ENCODE measurements at places on chromosomes 6 and 20.

GRCh38 chr6:112259337-112259675 is 4.9 kb upstream of the LAMA4 start:
- DNase-seq = no peak

GRCh38 chr6:164337024-164337924 is 922.8 kb downstream of the QKI start:
- DNase-seq = no peak

DNA sequence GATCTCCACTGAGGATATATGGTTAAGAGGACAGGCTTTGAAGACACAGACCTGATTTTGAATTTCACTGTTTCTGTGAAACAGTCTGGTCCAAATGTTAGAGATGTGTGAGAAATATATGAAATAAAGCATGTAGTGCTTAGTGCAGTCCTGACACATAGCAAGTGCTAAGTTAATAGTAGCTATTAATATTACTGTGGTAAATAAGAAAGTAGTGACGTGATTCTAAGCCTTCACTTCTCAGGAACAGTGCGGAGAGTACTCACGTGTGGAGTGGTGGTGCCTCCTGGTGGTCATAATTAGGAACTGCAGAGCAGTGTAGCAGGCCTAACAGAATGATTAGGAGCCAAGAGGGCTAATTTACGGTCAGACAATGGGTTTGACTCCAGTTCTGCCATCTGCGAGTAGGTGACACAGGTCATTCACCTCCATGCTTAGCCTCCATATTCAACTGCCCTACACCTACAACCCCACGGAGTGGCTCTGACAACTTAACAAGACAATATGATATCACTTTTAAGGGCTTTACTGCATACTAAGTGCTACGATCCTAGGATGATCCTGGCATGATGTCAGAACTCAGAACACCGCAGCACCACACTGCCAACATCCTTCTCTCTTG is 106.2 kb downstream of the JPH2 start:
- peak; percentile 56 for DNase-seq

GRCh38 chr20:13765299-13765698 is 19.4 kb downstream of the ESF1 start:
- DNase-seq = no peak

GRCh38 chr6:38320358-38320757 is 319.4 kb downstream of the BTBD9 start:
- DNase-seq = no peak

- no peak for DNase-seq
These were observed 1.1 kb upstream of the DACT2 start for GRCh38 chr6:168320634-168321033.

DNA sequence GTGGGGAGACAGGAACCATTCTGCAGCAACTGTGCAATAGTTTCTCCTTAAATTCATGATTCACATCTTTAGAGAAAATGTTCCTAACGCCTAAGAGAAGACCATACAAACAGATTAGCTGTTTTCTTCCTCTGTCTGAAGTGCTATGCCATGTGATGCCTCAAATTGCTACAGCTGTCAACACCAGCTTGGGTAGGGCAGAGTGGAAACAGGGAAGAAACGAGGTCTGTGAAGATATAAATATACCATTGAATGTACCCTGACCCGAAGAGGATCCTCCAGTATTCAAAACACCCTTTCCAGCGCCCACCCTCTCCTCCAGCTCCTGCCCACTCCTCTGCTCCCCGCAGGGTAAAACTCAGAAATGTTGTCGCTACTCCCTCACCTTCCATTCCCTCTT is 40.3 kb upstream of the PRND start:
- no peak for DNase-seq

GRCh38 chr20:61531553-61532345 is 279.7 kb downstream of the CDH4 start:
- no peak for DNase-seq

GRCh38 chr20:62908971-62909791 is 17.1 kb downstream of the DIDO1 start:
- DNase-seq = peak; percentile 39

- DNase-seq = peak; percentile 9
These were observed 332.9 kb upstream of the PRDM1 start for GRCh38 chr6:105753207-105753606.

- no peak for DNase-seq
These were observed 57.7 kb downstream of the FAM229B start for GRCh38 chr6:112145080-112145573.

DNA sequence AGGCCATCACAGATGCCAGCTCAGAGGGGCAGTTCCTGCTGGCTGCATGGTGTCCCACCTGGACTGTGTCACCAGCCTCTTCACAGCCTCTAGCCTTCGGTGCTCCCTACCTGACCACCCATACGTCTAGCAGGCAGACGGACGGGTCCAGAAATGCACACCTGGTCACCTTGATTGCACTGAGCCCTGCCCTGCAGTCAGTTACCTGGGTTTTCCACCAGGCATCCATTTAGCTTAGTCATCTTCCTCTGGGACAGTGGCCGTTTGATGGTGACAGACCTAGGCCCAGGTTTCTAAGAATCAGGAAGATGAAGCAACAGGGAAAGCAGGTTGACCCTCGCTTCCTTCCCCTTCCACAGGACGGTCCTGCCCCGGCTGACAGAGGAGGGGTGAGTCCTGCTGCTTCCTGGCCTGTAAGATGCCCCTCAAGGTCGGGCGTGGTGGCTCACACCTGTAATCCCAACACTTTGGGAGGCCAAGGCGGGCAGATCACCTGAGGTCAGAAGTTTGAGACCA is 9.8 kb upstream of the BPI start:
- no peak for DNase-seq

DNA sequence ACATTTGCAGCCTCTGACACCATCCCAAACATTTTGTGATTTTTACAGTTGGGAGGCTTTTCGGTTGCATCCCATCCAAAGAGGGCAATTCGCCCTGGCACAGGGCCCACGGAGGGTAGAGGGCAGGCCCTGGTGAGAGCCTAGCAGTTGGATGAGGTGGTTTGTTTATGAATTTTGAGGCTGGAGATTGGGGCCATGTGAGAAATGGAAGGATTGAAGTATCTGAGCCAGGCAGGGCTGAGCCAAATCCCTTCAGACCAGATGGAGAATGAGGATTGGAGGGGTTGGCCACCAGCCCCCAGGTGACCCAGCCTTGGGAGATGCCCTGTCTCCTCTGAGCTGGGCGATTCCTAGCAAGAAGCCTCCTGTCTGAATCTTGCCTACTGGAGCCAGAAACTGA is 52.6 kb upstream of the CCDC167 start:
- DNase-seq = no peak

DNA sequence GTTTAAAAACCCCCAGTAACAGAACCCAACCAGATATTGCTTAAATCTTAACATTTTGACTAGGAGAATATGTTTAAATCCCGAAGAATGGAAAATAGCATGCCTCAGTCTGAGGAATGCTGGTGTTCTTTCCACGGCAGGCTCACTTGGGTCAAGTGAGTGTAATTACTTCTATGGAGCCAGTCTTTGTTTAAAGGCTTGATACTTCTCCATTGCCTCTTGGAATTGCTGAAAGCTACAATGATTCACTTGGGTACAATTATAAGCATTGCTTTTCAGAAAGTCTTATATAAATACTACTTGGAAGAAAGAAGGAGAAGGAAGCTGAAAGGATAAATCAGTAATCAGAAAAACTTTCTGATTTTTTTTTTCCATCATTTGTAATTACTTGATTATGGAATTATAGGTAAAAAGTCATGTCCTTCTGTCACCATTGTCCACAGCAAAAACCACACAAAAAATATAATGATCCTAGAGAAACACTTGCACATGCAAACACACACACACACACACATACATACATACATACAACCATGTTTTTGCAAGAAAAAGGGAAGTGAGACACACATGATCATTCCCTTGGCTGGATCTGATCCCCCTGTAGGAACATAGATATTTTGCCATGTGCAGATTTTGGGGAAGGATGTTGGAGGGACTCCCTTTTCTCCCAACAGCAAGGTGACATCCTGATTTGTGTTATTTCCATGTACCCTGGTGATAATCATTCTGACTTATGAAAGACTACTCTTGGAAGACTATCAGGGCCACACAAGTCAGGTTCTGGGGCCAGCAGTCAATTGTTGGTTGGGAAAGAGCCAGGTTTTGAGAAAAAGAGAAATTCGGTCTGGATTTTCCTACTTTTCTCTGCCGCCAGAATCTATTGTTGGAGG is 396.0 kb upstream of the BTBD3 start:
- no peak for DNase-seq

- no peak for DNase-seq
These were observed 59.3 kb downstream of the KIF6 start for GRCh38 chr6:39665861-39666260.

GRCh38 chr6:15501826-15502445 is 160.9 kb downstream of the DTNBP1 start:
- peak; percentile 63 for DNase-seq

- no peak for DNase-seq
These were observed 482.9 kb upstream of the MAN1A1 start for GRCh38 chr6:119832411-119832810.

- peak; percentile 74 for DNase-seq
These were observed 66.5 kb downstream of the LRFN2 start for GRCh38 chr6:40520678-40521077.

- no peak for DNase-seq
These were observed 17.3 kb upstream of the ZNF334 start for GRCh38 chr20:46530640-46531039.

DNA sequence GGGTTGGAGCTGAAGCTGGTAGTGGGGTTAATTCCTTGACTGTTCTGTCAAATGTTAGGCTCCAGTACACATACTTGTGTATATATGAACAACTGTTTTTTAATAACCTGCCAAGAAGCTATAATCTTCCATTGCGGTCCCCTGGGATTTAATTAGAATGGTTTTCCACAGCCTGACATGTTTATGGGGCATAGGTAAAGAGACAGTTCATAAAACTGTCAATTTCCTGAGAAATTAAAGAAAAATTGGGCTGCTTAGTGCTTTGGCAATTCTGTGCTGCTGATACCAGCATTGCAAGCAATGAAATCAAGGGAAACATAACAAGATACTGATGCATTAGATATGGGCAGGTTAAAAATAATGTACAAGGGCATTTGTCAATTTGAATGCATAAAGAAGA is 314.1 kb upstream of the SLC35B3 start:
- no peak for DNase-seq

- DNase-seq = peak; percentile 86
These were observed 18.9 kb downstream of the NCOA7 start for GRCh38 chr6:125809570-125810170.

- no peak for DNase-seq
These were observed 191.2 kb downstream of the ZNF217 start for GRCh38 chr20:53402233-53403005.

DNA sequence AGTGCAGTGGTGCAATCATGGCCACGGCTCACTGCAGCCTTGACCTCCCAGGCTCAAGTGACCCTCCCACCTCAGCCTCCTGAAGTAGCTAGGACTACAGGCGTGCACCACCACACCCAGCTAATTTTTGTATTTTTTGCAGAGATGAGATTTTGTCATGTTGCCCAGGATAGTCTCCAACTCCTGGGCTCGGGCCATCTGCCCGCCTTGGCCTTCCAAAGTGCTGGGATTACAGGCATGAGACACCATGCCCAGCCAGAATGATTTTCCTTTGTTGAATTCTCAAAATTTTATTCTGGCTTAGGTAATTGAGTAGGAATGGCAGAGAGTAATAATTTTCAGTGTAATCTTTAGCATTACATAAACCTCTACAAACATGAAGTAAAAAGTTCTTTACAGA is 37.1 kb downstream of the SLC16A10 start:
- DNase-seq = no peak

GRCh38 chr6:55410674-55411073 is 83.4 kb downstream of the GFRAL start:
- DNase-seq = no peak

DNA sequence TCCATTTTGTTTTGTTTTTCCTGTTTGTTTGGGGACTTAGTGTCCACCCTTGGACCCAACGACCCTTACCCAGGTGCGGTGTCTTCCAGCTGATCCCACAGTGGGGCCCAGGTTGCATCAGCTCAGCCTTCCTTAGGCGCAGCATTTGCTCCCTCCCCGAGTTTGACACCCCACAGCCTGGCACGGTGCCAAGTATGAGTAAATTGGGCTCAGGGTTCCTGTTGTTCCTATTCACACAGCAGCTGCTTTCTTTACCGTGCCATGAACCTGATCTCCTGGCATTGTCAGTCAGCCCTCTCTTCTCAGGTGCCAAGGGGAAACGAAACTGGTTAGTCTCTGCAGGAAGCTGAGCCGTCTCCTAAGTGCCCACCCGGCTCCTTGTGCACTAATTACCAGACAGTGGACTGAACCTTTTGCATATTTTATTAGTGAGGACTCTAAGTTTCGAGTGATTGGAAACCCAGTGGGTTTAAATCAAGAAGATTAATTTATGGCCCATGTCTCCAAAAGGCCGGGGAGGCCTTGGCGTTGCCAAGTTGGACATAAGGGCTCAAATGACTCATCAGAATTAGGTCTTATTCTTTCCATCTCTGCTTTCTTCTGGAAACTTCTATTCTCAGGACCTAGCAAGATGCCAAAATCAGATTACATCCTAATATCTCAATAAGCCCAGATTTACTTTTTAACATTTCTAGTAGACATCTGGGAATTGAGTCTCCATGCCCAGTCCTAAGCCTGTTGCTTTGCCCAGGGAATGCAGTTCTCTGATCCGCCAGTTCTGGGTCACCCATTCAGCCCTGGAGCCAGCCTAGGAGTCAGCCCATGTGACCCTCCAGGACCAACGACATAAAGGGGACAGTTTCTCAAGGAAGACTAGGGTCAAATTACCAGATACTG is 68.8 kb downstream of the TSHZ2 start:
- no peak for DNase-seq

DNA sequence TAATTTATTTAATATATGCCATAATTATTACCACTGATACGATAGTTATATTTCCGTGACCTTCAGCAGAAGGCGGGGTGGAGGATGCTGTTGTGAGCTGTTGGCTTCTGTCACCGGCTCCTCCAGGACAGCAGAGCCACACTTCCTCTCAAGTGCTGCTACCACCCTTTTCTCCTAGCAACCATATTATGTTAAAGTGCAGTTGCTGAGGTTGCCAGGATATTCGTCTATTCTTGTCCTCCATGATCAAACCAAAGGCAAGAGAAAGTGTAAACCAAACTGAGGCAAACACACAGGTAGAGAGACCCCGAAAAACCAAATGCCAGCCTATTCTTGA is 27.8 kb downstream of the RGS17 start:
- DNase-seq = no peak
